ENCODE measurements at places on chromosomes 2 and 18.
A peak's percentile ranks its signal among the peaks of the same experiment; 100 is the strongest.

- no peak for DNase-seq
Measured at GRCh38 chr2:241898463-241899270, 29.1 kb downstream of the RTP5 start.

- DNase-seq, result no peak
Measured at GRCh38 chr2:219010162-219010756, 17.0 kb upstream of the CRYBA2 start.

GRCh38 chr2:9594366-9595054, 36.3 kb downstream of the YWHAQ start:
- peak; percentile 77 for DNase-seq

GRCh38 chr2:27992787-27993401, 102.4 kb downstream of the BABAM2 start:
- peak; percentile 83 for DNase-seq

DNA sequence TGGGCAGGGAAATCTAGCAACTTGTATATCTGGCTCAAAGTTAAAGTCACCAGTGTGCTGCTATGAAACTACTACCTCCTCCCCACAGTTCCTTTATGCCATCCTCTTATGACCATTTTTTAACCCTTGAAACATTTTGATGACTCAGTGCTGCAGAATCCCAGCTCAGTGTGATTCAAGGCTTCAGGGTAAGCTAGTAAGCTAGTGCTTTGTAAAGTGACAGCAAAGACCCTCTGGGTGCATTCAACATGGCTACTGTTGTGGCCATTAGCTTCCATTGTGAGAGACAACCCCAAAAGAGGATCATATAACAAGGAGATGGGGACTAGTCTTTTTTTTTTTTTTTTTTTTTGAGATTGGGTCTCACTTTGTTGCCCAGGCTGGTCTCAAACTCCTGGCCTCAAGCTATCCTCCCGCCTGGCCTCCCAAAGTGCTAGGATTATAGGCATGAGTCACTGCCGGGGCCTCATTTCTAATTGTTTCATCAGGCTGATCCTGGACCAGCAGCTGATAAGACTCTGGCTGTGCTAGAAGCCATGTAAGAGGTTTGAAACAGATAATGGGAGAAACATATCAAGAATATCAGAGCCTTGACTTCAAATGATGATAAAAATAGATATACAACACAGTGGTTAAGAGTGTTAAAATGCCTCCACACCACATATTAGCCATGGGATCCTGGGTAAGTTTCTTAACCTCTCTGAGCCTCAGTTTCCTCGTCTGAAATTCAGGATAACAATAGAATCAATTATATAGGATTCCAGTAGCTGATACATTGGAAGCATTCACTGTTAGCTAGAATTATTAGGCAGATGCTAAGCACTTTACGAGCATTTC, 65.7 kb upstream of the RTN4 start:
- DNase-seq, result peak; percentile 88

DNA sequence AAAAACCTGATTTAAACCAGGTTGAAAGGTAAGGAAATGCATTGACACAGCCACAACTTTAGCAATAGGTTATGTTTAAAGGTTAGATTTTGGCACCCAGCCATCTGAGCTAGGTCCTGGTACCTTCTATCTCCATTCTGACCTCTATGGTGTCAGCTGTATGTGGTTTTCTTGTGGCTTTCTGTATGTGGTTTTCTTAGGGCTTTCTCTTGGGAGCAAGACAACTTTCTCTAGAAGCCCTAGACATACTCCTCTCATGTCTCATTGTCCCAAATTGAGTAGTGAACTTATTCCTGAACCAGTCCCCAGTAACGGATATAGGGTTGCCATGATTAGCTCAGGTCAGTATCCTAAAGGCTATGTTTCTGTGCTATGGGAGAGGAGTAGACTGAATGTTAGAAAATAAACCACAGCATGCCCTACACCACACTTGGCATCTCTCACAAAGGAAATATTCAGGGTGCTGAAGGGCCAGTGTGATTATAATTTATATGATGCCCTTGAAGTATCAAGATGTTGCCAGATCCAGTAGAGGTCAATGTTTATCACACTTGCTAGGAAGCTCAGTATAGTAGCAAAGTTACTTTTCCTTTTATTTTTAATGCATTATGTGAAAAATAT, 176.1 kb downstream of the CAPN13 start:
- peak; percentile 24 for DNase-seq

DNA sequence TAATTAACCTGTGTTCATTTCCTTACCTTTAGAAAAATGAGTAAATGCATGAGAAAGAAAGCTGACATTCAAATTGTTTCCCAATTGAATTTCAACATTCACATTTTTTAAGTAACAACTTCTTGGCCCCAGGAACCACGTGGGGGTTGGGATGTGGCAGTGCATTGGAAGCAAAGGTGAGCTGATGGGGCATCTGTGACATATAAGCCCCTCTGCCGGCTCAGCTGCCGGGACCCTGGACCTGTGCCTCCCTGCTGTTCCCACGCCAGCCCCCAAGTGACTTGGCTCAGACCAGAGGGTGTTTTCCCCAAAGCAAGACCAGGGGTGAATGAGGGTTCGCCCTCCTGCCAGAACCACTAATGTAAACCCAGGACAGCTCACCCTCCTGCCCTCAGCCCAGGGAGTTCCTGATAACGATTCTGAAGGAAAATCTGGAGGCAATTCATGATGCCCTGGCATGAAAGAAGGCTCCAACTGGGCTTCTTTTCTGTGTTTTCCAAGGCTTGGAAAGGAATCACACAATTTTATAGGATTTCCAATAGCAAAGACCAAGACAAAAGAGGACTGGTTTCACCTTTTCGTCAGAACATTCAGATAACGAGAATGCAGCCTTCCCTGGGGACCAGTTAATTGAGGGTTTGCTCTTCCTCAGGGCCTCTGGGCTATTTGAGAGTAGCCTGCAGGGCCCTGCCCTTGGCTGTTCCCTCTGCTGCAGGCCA, 193.2 kb upstream of the TWIST2 start:
- no peak for DNase-seq

DNA sequence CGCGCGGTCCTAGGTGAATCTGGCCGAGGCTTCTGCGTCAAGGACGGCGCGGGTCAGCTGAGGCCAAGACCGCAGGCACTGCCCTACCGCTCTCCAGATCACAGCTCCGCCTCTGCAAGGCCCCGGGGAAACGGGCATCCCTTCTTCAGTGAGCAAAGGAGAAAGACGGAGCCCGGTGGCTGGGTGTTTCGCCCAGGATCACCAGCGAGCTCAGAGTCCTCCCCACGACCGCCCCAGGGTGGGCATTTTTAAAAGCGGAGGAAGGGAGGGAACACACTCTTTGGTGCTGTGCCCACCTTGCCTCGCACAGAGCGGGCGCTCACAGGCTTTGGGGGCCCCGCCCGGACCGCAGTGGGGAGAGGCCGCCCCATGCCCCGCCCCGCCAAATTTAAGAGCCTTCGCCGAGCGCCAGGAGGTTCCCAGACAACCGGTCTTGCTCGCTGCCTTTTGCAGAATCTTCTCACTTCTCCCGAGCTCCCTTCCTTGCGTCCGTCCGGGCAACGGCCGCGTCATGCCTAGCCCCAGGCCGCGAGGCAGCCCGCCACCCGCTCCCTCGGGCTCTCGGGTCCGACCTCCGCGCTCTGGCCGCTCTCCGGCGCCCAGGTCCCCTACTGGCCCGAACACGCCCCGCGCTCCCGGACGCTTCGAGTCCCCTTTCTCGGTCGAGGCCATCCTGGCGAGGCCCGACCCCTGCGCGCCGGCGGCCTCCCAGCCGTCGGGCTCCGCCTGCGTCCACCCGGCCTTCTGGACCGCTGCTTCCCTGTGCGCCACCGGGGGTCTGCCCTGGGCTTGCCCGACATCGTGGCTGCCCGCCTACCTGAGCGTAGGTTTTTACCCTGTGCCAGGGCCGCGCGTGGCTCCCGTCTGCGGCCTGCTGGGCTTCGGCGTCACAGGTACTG, at the start of gene NOTO:
TSS of gene NOTO (plus strand) at position 419 of the 899 bp plus-strand sequence. CDS start at position 512, 93 bp downstream.
- no peak for DNase-seq

DNA sequence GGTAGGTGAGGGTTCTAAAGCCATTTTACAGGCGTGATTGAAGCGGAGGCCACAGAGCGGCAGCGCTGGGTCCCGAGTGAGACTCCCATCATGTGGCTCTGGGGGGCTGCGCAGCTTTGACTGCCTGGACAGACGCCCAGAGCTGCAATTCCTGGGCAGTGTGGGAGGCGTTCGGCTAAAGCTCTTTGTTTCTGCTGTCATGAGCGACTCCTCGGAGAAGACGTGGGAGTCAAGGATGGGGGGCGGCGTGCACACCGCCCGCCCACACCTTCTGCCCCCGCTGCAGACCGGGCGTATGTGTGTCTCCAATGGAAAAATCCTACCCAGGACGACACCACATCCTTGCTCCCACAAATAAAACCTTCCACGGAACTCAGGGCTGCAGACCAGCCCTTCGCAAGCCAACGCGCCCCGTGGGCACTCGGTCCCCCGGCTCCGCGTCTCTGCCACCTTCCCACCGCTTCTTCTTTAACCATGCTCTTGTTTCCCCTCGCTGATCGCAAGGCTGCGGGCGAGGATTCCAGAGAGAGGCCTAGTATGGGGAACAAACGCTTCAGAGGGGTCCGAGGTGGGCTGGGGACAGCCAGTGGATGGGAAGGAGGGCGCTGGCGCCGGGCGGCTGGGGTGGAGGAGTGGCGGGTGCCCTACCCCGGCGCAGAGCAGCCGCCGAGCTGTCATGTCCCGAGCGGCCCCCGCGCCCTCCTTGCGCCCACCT, 680 bp upstream of the LBH start:
- peak; percentile 72 for DNase-seq

DNA sequence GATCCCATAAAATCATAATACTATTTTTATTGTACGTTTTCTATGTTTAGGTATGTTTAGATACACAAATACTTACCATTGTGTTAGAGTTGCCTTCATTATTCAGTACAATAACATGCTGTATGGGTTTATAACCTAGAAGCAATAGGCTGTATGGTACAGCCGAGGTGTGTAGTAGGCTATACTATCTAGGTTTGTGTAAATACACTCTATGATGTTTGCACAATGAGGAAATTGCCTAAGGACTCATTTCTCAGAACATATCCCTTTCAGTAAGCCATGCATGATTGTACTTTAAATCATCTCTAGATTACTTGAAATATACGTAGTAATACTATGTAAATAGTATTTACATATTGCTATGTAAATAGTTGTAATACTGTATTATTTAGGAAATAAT, 156.7 kb downstream of the CDCA7 start:
- no peak for DNase-seq

GRCh38 chr18:25164211-25164847, 187.6 kb downstream of the ZNF521 start:
- DNase-seq, result no peak

- DNase-seq, result no peak
Measured at GRCh38 chr2:99634234-99634633, 144.4 kb upstream of the REV1 start.

GRCh38 chr2:16394072-16394985, 271.3 kb downstream of the CYRIA start:
- no peak for DNase-seq

DNA sequence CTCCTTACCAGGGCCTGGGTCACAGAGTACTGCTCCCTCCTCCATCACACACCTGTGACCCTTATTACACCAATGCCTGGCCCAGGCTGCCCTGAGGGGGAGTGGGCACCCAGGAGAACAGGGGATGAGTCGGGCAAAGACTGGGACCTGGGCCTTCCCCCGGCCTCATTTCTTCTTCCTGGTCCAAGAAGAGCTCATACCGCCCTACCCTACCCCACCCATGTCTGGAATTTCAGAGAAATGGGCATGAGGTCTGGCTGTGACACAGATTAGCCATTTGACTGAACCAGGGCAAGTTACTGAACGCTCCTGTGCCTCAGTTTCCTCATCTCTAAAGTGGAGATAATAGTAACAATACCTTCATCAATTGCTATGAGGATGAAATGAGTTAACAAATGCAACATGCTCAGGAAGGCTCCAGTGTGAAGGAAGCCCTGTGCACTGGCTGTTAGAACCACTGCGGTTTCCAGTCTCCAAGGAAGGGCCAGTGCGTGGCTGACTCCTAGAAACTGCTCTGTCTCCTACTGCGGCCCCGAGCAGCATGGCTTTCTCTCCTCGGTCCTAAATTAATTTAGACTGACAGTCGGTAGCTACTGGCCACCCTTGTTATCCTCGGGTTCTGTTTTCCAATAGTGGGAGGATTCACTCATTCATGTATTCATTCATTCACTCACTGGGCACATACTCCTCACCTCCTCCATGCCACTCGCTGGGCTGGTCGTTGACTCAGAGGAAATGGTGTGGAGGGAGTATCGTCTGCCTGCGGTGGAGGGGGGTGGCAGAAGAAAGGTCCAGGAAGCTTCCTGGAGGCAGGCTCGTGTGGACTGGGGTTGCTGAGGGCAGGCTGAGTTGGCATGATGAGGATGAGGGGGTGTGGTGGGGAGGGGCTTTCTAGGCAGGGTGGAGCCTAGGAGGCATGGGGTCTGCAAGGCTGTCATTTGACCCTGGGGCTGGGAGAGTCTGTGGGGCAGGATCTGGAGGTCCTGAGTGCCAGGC, 175.6 kb downstream of the GLI2 start:
- DNase-seq, result no peak

- peak; percentile 67 for DNase-seq
Measured at GRCh38 chr18:74190086-74190485, 41.8 kb downstream of the TIMM21 start.

- peak; percentile 47 for DNase-seq
Measured at GRCh38 chr2:47034973-47035609, 119.5 kb upstream of the MCFD2 start.

GRCh38 chr2:2876331-2877221, 501.0 kb downstream of the EIPR1 start:
- DNase-seq, result no peak

GRCh38 chr2:145957929-145958328, 1438.0 kb upstream of the ZEB2 start:
- no peak for DNase-seq

GRCh38 chr2:70977605-70978205, 725 bp upstream of the ANKRD53 start:
- peak; percentile 80 for DNase-seq

DNA sequence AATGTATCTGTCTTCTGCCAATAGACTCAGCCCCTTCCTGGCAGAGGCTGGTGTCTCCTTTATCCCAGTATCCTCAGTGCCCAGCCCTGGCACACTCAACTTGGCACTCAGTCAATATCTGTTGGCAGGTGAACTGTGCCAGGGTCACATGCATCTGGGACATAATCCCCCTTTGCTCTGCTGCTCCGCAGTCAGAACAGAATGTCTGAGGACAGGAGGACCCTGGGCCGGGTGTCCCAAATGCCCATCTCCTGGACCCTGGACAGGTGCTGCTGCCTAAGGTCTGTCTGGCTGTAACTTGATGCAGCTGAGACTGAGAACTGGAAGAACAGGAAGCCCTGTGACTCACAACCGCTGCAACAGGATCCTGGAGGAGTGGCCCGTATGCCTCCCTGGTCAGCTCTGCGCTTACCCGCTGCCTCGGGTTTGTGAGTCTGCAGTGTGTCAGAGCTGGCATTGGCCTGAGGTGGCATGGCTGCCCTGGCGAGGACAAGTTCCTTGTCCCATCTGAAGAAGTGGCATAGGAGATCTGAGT, 11.4 kb downstream of the HK2 start:
- peak; percentile 78 for DNase-seq

- no peak for DNase-seq
Measured at GRCh38 chr2:11809586-11810236, 63.3 kb downstream of the LPIN1 start.

GRCh38 chr2:59266453-59266852, 1025.3 kb upstream of the FANCL start:
- DNase-seq, result no peak
